ENCODE measurements at places on chromosomes 6 and 20.
A peak's percentile ranks its signal among the peaks of the same experiment; 100 is the strongest.

DNA sequence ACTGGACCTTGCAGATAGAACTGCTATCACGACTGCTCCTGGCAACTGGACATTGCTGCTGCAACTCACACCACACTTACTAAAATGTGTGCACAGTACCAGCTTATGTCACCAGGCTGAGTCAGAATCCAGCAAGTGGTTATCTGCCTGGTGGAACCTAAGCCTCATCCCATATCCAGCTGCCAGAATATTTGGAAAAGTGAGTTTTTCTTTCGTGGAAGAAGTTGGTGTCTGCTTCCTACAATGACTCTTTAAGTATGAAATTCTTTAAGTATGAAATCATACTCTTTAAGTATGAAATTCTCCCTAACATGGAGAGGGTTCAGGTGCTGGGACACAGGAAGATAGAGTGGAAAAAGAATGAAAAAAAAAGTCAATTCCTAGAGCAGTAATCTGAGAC lies 16.4 kb upstream of the POLR1H start:
- DNase-seq = no peak

GRCh38 chr6:104688283-104688969 lies 171.3 kb downstream of the HACE1 start:
- no peak for DNase-seq

DNA sequence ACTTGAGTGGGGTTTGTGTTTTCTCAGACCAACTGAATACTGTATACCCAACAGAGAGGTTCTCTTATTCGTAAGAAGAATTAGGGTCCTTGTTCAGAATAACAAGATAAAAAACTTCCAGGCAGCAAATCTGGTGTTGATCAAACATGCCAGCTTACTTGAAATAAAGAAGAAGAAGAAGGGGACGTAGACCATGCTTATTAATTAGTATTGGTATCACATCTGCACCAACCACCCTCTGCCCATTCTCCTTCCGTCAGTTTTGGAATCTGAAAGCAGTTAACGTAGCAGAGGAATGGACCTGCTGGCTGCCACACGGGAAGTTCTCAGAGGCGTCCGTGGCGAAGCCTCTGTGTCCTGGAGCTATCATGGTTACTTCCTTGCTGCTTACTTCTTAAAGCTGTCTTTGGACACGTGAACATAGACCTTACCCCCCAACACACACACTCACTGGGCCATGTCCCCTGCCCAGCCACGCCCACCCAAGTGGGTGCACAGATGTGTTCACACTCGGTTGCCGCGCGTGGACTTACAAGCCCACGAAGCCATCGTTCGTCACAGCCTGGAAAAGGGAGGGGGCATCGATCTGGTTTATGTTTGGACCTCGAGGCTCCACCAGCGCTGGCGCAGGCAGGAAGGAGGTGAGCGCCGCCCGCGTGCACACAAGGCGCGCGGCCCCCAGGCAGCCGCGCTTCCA lies 4.1 kb upstream of the DLL1 start:
- DNase-seq = no peak

- DNase-seq = no peak
Measured at GRCh38 chr6:21738180-21739094, 144.9 kb downstream of the SOX4 start.

DNA sequence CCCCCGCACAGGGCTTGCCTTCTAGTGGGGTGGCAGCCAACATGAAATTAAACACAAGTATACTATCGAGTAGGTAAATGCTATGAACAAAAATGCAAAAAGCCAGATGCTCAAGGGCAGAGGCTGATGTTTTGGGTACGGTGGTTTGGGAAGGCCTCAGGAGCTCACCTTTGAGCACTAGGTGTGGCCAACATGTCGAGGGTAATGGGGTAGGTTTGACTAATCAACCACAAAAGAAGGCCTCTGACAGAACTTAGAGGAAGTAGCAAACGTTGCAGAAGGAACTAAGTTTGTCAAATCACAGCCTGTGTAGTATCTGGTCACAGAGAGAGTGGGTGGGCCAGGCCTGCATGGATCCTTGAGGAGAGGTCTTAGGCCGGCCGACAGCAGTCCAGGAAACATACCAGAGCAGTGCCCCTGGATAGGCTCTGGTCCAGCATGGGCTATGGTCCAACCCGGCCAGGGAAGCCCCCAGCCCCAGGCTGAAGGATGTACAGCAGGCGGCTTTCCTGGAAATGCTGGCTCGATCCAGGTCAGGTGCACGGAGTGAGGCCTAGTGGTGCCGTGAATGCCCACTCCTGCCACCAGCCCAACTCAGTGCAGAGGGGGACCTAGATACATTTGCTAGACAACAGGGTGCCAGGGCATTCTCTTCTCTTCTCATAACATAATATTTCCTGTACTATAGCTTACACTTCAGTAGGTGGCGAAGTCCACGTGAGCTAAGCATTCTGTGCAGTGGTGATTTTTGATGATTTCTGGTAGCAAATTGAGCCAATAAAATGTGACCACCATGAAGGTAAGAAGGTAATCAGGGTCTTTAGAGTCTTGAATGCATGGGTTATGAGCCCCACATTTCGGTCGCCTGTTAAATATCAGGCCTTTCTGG lies 56.3 kb upstream of the CD93 start:
- no peak for DNase-seq

DNA sequence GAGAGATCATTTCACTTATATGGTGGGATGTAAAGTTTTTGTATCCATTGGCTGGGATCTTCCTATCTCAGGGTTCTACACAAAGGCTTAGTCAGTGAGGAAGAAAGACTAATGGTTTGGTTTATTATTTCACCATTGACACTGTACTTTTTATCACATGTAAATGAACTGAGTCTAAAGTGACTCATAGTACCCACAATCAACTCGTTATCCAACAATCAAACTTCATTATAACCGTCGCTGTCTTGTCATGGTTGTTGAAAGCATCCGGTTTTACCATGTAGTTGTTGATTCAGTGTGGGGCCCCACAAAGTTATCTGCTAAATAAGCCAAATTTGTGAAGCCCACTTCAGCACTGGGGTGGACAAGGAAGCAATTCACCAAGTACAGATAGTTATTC lies 55.8 kb upstream of the MTRF1L start:
- DNase-seq = no peak

DNA sequence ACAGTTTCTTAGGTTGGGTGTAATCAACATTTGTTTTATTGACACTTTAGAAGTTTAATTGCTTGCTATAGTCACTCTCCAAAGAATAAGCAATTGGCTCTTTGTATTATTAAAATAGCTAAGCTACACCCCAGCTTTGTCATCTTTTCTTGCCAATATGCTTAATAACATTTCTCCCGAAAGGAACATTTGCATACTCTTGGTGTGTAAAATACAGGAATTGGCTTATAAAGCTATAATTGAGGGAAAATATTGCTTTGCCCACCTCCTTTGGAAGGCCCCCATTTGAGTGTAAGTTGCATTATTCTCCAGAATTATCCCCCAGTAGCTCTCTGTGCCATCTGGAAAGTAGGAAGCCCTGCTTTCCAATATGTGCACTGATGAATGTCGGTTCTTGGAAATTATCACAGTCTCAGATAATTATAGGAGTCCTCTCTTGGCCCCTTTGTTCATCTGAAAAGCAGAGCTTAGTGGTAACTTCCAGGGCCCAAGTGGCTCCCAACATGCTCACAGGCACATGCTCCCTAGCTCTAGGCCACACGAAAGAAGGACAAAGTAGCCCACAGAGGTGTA lies 92.4 kb upstream of the B3GAT2 start:
- no peak for DNase-seq

DNA sequence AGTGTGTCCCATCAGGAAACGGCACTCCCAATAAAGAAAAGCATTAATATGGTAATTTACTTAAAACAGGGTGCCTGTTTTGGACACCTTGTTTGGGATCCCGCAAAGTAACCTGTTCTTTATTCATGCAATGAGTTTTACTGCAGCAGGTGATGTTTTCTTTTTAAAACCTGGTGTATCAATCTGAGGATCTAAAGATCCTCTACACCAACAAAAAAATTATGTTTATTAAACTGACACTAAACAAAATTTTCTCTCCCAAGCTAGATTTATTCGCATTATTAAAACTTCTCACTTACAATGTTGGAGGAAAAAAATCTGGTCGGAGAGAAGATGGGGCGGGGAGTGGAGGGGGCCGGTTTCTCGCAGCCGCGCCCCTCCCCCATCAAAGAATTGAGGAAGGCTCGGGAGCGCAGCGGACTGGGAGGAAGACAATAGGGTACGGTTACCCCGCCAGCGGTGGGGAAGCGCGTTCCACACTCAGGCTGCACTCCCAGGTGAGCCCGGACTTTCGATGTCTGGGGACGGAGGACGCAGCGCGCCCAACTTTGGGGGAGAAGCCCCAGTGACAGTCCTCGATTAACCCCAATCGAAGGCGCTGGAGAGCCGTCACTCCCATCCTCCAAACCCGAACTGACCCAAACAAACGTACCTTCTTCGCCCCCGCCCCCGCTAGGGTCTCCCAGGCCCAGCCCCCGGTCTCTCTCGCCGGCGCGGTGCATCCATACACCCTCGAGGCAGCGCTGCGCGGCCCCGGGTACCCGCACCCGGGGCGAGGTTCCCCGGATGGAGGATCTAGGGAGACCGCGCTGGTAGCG lies 1.3 kb downstream of the CD24 start:
- no peak for DNase-seq

- no peak for DNase-seq
Measured at GRCh38 chr6:165580136-165580535, 82.9 kb downstream of the PDE10A start.

GRCh38 chr20:44309763-44310663 lies 989 bp downstream of the FITM2 start:
- DNase-seq = no peak

DNA sequence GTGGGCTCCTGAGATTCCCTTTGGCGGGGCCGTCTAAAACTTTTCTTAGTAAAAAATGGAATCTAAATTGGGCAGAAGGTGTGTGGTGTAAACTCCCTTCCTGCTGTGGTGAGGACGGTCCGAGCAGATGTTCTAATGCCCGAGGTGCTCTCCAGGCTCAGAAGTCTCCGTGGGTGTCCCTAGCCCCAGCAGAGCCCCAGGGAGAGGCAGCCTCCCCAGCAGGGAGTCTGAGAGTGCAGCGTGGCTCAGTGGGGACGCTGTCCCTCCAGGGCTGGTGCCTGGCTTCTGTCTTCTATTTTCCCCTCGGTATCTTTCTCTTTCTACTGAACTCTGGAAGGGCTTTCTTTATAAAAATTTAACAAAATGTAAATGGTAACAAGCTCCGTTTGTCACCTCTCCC lies 208.2 kb downstream of the SMOC2 start:
- no peak for DNase-seq

- no peak for DNase-seq
Measured at GRCh38 chr6:151112130-151112529, 127.6 kb upstream of the AKAP12 start.

DNA sequence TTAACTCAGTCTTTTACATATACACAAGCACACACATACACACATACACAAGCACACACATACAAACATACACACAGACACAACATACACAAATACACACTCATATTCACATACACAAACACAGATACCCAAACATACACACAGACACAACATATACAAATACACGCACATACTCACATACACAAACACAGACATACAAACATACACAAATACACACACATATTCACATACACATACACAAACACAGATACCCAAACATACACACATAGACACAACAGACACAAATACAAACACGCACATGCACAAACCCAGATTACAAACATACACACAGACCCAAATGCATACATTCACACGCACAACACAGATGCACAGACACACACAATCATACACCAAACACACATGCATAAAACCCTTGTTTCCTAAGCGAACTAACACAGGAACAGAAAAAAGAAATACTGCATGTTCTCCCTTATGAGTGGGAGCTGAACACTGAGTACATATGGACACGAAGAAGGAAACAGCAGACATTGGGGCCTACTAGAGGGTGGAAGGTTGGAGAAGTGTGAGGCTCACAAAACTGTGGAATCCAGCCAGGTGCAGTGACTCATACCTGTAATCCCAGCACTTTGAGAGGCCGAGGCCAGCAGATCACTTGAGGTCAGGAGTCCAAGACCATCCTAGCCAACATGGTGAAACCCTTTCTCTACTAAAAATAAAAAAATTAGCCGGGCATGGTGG lies 34.2 kb downstream of the PIM1 start:
- DNase-seq = no peak

- DNase-seq = peak; percentile 70
Measured at GRCh38 chr6:90286884-90287488, 9.7 kb downstream of the BACH2 start.

DNA sequence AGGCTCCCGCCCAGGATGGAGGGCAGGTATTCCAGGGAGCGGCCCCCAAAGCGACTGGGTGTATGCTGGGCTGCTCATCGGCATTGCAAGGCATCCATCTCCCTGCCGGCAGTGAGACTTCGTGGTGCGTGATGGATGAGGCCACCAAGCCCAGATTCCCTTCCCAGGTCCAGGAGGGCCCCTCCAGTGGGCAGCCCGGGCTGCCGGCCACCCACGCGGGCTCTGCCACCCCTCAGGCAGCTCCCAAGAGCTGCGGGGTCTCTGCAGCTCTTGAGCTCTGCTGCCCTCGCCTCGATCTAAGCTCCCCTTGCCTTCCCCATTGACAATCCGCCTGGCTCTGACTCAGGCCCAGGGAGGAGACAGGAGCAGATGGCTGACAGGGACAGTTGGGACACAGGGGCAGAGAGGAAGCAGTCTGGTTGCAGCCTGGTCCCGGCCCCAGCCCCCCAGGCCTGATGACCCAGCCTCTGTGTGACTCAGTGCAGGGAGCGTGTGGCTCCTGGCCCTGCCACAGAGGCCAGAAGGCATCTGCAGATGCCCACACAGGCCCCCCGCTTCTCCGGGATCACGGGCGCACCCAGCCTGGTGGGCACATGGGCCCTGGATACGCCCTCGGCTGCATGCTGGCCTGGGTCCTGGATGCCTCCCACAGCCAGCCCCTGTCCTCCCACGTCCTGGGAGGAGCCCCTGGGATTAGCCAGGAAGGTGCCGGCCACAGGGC lies 33.0 kb downstream of the SLCO4A1 start:
- no peak for DNase-seq

DNA sequence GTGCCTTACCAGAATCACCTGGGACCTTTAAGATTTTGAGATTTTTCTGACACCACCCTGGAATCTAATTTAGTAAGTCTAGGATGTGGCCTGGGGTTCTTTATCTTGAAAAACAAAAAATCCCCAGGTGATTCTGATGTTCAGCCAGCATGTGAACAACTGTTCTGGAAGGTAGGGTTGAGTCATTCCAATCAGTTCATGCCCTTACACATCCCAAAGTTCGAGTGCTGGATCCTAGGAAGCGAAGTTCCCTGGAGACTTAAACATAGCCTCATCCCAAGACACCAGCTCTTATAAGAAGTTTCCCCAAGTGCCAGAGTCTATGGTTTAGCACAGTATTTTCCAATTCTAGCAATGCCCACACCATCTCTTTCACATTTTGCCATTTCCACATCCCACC lies 6.3 kb upstream of the TSHZ2 start:
- DNase-seq = no peak

DNA sequence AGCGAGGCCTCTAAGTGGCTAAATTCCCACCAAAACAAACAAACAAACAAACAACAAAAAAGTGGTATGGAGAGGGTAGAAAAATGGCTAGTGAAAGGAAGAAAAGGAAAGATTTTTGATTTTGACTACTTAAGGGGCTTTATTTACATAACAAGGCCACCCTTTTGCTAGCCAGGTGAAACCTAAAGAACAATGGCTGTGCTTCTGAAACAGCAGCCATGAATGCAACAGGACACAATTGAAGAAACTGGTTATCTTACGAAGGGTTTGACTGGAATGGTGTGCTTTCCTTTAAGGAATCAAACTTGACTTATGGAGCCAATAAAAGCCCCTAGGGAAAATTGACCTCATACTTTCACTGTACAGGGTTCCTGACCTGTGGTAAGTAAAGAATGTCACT lies 68.9 kb downstream of the ERMARD start:
- DNase-seq = no peak

Measured in NT2/D1 (cell line).